Choroid plexus epithelial cell (primary cell): ENCODE measurements at places on chromosomes 2 and 18.

- no peak for DNase-seq
These were observed 124.4 kb downstream of the MYCN start for GRCh38 chr2:16064745-16065144.

- DNase-seq, result no peak
These were observed 206.4 kb upstream of the ARL4C start for GRCh38 chr2:234703258-234703657.

- peak; percentile 79 for DNase-seq
These were observed 98.3 kb upstream of the ZBTB14 start for GRCh38 chr18:5393779-5394178.

DNA sequence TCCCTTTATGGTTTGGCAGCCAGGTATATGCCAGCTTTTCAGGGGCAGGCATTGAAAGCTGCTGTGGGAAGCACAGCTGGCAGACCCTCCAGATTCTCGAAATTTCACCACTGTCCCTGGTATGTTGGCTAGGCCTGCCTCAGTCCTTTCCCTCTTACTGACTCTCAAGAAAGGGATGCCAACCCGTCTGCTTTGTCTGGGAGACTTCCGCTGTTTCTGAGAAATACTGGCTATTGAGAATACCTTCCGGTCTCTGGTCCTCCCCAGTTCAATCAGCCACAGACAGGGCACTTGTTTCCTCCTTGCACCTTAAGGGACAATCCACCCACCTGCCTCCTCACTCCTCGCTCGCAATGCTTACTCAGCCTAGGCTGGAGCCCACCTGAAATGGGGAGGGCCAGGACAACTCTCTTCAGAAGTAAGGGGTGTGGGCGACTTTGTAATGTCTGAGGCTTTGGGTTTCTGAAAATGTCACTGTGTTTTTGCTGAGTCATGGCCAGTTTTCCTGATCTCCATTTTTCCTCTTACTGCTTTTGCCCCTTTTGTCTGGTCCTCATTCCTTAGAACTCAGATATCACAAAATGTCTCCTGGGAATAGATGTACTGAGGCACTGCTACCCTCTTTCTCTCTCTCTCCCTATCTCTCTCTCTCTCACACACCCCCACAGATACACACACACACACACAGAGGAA lies 571.1 kb downstream of the TNS1 start:
- no peak for DNase-seq

- no peak for DNase-seq
These were observed 27.4 kb downstream of the MPPE1 start for GRCh38 chr18:11880586-11881304.

GRCh38 chr2:168694173-168694572 lies 108.3 kb upstream of the NOSTRIN start:
- no peak for DNase-seq

DNA sequence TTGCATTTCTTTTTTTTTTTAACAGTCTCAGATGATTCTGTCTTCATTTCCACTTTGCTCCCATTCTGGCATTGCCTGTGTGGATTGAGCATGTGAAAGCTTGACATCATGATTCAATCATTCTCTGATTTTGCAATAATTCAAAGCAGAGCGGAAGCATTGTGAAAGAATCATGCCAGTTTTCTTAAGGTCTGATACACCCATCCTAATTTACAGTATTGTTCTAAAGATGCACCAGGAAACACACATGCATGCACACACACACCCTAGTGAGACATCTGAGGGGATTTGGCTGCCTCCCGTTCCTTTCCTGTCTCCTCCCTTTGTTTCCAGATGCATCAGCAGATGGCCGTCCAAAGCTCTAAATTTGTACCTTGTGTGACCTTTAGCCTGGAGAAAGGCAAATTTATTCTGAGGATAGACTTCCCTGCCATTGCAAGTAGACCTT lies 97.3 kb downstream of the FMNL2 start:
- DNase-seq, result peak; percentile 95

- DNase-seq, result no peak
These were observed 40.1 kb downstream of the SCG2 start for GRCh38 chr2:223562078-223562477.

DNA sequence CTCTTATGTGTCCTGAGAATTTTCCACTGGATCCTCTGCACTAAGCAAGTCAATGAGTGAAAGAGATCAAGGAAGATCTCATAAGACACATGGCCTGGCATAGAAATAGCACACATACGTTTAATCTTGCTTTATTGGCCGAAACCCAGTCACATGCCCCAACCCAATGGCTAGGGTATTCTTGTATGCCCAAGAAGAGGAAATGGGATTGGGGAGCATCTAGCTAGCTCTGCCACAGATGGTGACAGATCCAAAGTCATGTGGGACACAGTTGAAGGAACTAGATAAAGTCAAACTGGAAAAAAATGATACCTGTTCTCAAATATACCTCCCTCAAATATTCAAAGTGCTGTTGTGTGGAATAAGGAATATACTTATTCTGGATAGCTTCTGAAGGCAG lies 74.7 kb downstream of the CD28 start:
- DNase-seq, result no peak

- DNase-seq, result no peak
These were observed 305.1 kb upstream of the MGAT5 start for GRCh38 chr2:133948610-133949290.

DNA sequence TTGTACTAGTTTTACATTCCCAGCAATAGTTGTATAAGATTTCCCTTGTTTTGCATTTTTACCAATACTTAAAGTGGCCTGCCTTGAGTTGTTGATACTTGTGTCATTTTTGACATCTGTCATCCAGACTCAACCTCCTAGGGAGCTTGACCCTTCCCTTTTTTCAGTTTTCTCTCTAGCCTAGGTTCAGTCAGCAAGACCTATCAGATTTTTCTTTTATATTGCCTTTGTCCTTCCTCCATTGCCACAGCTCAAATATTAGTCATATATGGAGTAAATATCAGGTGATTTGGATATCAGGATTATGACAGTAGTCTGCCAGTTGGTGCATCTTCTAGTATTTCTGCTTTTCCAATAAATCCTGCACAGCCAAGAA lies 13.4 kb downstream of the CENPO start:
- DNase-seq, result no peak
